ENCODE measurements at places on chromosomes 4 and X.

DNA sequence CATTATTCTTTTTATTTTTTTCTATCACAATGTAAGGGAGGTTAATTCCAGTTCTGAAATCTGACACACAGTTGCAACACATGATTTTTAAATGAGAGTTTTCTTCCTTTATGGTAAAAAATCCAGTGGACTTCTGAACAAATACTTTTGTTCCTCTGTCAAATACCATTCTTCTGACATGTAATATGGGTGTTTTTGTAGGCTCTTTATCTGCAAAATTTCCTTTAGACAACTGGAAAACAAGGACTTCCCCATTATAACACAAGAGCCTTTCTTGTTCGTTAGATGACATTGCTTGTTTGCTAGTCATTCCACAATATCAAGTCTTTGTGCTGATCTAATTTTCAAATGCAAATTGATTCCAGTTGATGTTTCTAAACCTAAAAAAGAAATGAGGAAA is 7.7 kb downstream of the FANCB start:
- no peak for DNase-seq

DNA sequence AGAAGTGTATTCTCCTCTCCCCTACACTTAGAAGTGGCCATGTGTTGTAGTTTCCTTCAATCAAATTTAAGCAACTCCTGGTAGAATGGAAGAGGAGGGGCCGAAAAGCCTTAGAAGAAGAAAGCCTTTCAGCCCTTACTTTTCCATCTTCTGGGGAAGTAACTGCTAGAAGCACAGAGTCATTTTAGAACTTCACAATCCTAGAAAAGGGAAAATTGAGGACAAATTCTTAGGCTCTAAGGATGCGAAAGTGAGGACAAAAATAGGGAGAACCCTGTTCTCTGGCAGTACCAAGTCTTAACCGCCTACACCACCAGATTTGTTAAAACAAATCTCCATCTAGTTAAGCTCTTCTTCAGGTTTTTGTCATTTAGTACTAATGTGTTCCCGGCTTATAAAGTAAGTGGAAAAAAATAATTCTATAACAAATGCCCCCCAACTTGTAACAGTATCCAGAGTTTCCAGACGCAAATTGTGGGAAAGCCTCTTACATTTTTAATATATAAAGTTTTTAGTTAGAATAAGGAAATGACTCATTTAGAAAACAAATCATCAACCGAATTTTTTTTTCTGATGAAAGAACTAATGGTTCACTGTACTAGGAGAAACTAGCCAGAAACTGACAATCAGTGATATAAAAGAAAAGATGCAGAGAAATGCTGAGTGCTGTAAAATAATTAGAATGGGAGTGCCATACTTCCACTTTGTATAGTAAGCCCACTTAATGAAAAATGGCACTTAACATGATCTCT is 76.0 kb downstream of the ARAP2 start:
- DNase-seq: no peak

DNA sequence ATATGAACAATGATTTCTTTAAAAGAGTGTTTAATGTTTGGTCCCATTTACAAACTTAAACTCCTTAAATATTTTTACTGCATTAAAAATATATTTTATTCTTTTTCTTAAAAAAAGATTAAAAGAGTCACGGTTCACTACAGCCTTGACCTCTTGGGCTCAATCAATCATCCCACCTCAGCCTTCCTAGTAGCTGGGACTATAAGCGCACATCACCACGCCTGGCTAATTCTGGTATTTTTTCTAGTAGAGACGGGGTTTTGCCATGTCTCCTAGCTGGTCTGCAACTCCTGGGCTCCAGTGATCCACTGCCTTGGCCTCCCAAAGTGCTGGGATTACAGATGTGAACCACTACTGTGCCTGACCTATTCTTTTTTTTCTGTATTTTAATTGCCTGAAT is 104.7 kb upstream of the TLR2 start:
- DNase-seq: no peak

- DNase-seq: no peak
These were observed 325.5 kb downstream of the BCOR start for GRCh38 chrX:39772057-39772832.

GRCh38 chr4:83231620-83232076 is 53.0 kb downstream of the COQ2 start:
- DNase-seq: no peak

- no peak for DNase-seq
These were observed 23.9 kb downstream of the TBC1D19 start for GRCh38 chr4:26607776-26608175.

GRCh38 chrX:8424912-8425311 is 39.7 kb upstream of the VCX3B start:
- no peak for DNase-seq

- no peak for DNase-seq
These were observed 47.9 kb downstream of the CXCL1 start for GRCh38 chr4:73917081-73917501.

DNA sequence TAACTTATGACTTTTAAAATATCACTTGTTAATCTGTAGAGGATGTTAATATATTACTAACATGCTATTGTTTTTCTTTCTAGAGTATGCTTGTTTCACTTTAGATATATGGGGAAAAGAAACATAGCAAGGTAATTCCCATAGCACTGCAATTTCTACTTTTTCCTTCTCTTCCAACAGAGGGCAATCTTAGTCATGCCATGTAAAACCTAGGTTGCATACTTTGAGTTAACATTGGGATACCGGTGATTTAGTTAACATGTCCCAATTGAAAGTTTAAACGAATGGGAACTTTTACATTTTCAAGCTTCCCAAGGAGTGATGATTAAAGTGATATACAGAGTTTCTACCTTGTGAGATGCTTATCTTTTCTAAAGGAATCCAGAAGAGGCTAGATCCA is 89.4 kb upstream of the IL13RA1 start:
- DNase-seq: no peak

DNA sequence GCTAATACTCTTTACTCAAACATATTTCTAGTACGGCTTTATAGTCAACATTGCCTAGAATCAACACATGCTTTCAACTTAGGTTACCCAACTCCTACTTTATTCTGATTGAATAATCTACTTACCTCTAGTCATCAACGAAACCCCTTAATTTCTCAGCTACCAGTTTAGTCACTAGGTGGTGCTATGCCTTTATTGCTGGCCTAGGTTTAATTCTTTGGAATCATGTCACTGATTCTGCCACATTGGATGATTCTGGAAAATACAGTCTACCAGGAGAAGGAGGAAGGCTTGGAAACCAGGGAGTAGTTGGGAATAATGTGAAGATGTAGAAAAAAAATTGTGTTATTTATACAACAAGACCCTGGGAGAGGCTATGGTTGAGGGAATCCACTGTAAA is 167.7 kb downstream of the DCAF12L2 start:
- DNase-seq: no peak

DNA sequence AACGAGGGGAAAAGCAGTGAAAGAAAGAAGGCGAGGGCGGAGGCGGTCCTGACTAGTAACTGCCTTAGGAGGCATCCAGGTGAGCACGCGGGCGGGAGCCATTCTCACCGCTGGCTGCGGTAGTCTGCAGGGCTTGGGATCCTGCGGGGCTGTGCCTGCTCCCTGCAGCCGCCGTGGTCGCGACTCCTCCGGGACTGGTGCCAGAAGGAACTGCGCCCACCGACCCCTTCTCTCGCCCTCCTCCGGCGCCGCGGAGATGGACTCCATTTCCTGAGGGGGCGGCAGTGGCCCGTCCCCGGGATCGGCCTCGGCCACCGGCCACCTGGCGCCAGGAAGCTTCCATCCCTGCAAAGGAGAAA is 543 bp downstream of the NFXL1 start:
- peak; percentile 49 for DNase-seq

DNA sequence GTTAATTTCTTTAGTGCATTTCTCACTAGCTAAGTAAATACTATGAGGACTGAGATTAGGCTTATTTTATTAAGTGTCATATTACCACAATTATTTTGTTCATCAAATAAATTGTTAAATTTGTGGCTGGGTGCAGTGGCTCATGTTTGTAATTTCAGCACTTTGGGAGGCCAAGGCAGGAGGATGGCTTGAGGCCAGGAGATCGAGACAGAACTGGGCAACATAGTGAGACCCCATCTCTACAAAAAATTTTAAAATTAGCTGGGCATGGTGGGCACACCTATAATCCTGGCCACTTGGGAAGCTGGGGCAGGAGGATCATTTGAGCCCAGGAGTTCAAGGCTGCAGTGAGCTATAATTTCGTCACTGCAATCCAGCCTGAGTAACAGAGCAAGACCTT is 6.8 kb downstream of the SEC24D start:
- no peak for DNase-seq

DNA sequence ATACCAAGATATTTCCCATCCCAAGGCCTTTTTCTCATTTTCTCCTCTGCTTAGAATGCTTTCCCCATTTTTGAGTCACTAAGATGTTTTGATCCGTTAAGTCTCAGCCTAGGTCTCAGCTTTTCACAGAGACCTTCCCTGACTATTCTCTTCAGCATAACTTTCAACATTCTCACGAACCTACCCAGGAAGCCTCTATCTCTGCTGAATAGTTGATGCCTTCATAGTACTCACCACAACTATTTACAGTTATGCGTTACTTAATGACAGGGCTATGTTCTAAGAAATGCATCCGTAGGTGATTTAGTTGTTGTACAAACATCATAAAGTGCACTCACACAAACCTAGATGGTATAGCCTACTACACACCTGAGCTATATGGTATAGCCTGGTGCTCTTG is 64.5 kb downstream of the ARL9 start:
- DNase-seq: no peak
